ENCODE measurements at places on chromosomes 11 and 22.

DNA sequence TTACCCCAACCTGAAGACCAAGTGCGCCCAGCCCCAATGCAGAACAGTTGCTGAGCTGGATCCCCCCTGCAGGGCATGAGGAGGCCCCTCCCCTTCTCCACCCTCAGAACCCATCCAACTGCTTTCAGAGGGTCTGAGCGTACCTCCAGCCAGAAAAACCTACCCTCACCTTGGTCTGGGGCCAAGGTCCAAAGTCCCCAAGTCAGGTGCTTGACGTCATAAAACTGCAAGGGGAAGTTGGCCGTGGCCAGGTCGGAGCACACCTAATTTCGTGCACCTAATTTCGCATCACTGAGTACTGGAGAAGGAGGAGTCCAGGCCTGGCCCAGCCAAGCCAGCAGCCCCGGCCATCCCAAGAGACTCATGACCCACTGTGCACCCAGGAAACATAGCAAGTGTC, 289.8 kb downstream of the CTTN start:
- no peak for DNase-seq

DNA sequence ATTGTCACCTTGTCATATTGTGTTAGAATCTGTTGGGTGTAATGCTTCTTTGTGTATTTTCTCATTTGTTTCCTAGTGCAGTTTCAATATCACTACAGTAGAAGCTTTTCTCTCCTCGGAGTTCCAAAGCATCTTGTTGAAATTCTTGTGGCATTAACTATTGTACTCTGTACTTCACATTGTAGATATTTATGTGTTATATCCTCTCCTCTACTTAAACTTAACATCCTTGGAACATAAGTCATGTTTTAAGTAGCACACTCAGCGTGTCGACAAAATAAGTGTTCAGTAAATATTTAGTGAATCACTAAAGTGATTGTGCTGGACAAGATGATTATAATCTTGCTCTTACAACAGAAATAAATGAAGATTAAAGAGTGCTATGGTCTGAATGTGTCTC, 201.7 kb downstream of the ARHGAP42 start:
- no peak for DNase-seq

DNA sequence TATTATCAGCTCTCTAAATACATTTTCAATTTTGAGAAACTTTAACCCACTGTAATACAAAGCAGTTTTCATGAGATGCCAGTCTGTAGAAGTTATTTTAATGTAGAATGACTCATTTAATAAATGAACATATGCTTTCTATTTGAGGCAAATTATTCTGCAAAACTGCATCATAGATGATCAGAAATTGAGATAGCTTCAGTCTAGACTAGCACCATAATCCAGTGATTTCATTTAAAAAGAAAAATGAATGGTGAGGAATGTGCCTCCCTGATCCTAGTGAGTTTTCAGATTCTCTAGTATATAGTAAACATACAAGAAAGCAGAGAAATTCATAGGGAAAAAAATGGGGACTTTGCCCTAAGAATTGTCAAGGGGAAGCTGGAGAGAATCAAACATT, 66.1 kb downstream of the OR5AK2 start:
- no peak for DNase-seq

- no peak for DNase-seq
Measured at GRCh38 chr11:37474889-37475288, 876.9 kb upstream of the RAG2 start.

- no peak for DNase-seq
Measured at GRCh38 chr22:40426594-40427333, 56.4 kb downstream of the SGSM3 start.
